Smooth muscle cell of bladder (primary cell): ENCODE measurements at places on chromosomes 7 and 10. TPM values are rescaled to one million over a fixed set of nuclear protein-coding genes. Genes with fewer than 3 reads are reported as not detected.

Gene ANKRD61
- total RNA-seq = not detected in 2 replicates

Gene GNG11
- 40.3 and 44.1 TPM in 2 replicates for total RNA-seq

Gene ANXA8L1
- 0.43 TPM in 1 of 2 replicates, not detected in the other for total RNA-seq

Gene CRYGN
- 0.14 and 0.74 TPM in 2 replicates for total RNA-seq

Gene ABCB1
- 0.65 and 1.7 TPM in 2 replicates for total RNA-seq

Gene ANXA11
- 52.5 and 82.4 TPM in 2 replicates for total RNA-seq

Gene HELLS
- total RNA-seq = 4.2 and 4.4 TPM in 2 replicates

Gene HSPB1
- 19.9 and 45.4 TPM in 2 replicates for total RNA-seq

Gene GPR85
- total RNA-seq = 3.1 and 3.3 TPM in 2 replicates

Gene SMKR1
- total RNA-seq = 0.09 and 0.43 TPM in 2 replicates

Gene OR2A1
- total RNA-seq = not detected in 2 replicates

Gene SEMA4G
- total RNA-seq = 0.43 and 0.92 TPM in 2 replicates

Gene MTPN
- 88.3 and 115 TPM in 2 replicates for total RNA-seq

Gene CADPS2
- 16.4 and 32.4 TPM in 2 replicates for total RNA-seq
